ENCODE measurements at places on chromosomes 7 and 10.
A peak's percentile ranks its signal among the peaks of the same experiment; 100 is the strongest.

DNA sequence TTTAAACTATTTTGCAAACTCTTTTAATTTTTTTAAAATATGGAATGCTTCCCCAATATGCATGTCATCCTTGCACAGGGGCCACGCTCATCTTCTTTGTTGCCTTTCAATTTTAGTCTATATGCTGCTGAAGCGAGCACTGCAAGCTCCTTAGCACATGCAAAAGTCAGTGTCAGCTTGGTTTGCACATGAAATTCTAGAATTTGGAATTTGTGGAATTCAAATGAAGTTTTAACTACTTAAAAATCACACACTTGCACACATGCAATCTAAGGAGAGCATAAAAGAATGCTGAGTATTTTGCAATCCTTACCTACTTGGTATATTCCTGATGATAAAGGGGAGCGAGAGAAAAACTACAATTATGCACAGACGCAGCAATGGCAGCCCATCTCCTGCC, 78.3 kb upstream of the ATP6V0A4 start:
- DNase-seq = no peak

- DNase-seq = no peak
Measured at GRCh38 chr7:156661637-156662036, 21.1 kb downstream of the RNF32 start.

DNA sequence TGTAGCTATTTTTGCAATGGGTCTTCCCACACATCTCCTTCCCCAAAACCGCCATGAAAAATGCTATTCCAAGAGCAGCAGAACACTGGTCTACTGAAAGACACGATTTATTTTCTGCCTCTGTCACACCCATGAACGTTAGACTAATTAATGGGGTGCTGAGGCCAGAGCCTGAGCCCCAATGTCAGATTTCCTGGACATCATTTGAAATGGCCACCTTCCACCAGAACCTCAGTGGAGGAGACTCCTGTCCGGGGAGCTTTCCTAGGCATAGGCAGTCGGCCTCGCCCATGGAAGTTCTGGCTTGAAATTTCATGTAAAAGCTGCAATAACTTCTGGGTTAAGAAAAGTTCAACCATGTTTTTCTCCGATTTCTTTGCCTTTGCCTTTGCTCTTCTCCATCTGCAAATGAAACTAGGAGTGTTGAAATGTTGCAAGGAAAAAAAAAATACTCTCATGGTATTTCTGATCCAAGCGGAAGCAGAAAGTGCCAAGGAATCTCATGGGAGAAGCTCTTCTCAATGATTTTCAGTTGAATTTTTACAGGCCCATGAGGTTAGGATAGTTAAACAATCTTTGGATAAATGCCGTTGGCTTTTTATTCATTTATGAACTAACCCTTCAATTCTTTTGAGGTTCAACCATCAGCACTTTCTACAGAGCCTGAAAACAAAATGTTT, 570.8 kb upstream of the MGMT start:
- DNase-seq = no peak

DNA sequence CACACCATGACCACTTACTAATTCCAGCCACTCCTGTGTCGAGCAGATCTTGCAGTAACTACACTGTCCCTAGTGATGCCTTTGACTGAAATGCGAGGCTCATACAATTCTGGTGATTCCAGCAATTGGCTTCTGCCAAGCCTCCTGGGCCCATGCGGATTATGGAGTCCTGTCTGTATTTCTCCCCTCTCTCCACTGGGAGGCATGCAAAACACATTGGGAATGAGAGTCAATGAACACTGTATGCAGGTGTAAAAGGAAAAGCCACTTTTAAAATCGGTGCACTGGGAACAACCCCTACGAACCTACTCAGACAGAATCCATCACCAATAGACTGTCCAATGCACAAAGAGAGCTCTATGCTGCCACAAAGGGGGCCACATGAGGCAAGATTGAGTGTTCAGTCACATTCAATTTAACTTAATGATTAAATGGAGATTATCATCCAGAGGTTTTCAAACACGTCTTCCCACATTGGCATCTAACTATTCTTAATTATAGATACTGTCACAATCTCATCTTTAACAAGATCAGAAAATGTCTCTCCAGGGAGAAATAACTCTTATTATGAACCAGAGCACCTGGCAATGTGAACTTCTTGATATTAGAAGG, 550.6 kb downstream of the GLRX3 start:
- DNase-seq = peak; percentile 39

GRCh38 chr10:86599729-86600128, 54.6 kb upstream of the OPN4 start:
- peak; percentile 22 for DNase-seq

DNA sequence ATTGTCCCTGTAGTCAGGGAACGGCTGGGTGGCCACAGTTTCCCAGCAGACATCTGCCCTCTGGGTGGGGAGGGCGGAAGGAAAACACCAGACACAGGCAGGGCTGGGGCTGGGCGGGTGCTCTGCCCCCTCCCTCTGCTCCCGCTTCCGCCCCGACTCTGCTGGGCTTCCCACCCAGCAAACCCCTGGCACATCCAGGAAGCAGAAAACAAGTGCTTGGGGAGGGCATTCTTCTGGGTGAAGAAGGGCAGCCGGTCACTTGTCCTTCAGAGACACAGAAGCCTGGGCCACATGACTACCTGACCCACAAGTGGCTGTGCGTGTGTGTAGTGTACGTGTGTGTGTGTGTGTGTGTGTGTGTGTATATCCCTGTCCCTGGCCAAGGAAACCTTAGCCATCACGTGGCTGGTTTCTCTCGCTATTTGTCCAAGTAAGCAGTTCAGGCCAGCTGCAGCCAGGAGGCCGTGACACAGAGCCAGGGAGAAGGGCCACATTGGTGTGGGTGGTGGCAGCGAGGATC, 77.9 kb downstream of the ZMIZ1 start:
- DNase-seq = peak; percentile 26

GRCh38 chr10:44089671-44090070, 295.2 kb downstream of the CXCL12 start:
- DNase-seq = no peak

DNA sequence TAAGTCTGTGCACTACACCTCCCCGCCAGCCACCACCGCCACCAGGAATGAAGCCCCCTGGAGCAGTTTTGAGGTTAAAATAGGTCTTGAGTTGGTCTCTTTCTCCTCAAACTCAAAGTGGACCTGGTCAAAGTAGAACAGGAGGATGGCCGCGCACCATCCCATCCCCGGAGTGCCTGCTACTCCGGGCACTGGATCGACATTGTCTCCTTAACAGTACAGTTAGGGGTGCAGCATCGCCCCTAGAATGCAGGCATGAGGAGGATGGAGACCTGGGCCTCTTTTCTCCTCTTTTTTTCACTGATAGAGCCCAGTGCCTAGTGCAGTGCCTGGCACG, 145.5 kb downstream of the SLIT1 start:
- no peak for DNase-seq

- DNase-seq = no peak
Measured at GRCh38 chr10:119693262-119693957, 32.4 kb upstream of the INPP5F start.

GRCh38 chr7:114653364-114654088, 238.9 kb downstream of the FOXP2 start:
- DNase-seq = peak; percentile 74

GRCh38 chr10:102652170-102652916, 8.1 kb downstream of the TRIM8 start:
- DNase-seq = no peak

DNA sequence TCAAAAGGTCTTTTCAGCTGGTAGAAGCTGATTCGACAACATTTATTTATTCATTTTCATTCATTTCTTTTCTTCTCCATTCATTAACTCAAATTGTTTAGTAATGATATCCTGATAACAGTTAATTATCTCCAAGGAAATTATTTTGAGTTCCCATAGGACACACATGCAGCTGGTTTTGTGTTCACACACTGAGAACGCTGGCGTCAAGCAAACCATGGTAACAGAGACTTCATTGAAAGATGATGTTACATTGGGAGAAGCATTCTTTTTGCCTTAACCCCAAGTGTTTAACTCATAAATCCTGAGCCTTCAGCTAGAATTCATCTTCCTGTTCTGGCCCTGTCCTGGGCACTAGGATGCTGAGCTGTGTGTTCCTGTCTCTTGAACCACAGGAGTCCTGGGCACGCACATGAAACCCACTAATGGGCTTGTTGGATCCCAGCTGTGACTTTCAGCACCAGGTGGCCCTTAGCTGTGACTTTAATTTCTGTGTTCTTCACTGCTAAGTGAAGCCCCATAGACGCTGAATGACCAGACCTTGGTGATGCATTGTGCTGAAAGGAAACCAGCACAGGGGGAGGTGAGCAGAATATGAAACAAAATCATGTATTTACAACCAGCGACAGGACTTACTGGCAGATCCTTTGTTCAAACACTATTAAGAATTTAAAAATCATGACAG, 121.5 kb upstream of the PRSS58 start:
- DNase-seq = no peak

GRCh38 chr10:112265745-112266144, 17.5 kb upstream of the TECTB start:
- peak; percentile 19 for DNase-seq

GRCh38 chr7:120114626-120115025, 158.3 kb upstream of the KCND2 start:
- DNase-seq = no peak

DNA sequence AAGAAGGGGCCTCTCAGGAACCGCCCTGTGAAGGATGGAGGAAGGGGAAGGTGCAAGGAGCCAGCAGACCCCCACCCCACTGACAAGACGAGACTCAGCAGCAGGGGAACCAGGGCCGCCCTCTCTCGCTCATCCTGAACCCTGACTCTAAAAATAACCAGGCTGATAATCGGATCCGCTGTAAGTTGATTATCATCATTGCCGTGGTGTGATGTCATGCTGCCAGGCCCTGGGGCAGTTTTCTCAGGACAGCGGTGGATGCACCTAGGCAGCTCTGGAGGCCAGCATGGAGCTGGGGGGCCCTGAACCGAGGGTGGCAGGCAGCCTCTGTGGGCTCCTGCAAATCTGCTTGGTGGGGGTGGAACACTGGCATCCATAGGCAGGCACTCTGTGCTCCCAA, 7.9 kb downstream of the RET start:
- DNase-seq = no peak

GRCh38 chr10:101139421-101139911, 8.4 kb downstream of the TLX1 start:
- DNase-seq = peak; percentile 29

GRCh38 chr7:47282790-47283496, 299.0 kb downstream of the TNS3 start:
- no peak for DNase-seq

GRCh38 chr7:135575296-135575695, 17.6 kb downstream of the NUP205 start:
- no peak for DNase-seq

GRCh38 chr7:73526896-73527821, 5.1 kb upstream of the BAZ1B start:
- DNase-seq = peak; percentile 57

DNA sequence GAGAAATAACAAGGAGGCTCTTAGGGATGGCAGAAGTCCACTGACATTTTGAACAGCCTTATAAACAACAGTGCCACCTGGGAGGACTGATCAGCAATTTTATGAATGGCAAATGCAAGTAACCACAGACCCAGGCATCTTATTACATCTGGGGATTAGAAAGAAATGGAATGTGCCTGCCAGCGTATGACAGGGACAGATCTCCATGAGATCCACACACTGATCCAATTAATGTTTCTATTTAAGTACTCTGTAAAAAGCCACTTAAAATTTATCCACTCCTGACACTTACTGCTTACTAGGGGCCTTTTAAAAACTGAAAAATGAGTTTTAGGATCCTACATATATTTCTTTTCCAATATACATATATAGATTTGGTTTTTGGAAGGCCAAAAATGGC, 28.6 kb downstream of the PARD3 start:
- DNase-seq = no peak

DNA sequence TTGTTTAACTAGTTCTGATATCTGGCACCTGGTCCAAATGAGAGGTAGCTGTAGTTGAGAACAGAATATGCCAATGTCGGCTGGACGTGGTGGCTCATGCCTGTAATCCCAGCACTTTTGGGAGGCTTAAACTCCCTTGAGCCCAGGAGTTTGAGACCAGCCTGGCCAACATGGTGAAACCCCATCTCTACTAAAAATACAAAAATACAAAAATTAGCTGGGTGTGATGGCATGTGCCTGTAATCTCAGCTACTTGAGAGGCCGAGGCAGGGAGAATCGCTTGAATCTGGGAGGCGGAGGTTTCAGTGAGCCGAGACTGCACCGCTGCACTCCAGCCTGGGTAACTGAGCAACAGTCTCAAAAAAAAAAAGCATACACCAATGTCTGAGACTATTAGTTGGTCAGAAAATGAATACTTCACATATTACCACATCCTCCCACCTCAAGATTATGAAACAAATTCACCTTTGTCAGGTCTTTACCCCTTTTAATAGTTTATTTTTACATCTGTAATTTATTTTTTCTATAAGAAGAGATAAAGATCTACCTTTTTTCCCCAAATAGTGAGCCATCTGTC, 38.8 kb downstream of the EPC1 start:
- no peak for DNase-seq

DNA sequence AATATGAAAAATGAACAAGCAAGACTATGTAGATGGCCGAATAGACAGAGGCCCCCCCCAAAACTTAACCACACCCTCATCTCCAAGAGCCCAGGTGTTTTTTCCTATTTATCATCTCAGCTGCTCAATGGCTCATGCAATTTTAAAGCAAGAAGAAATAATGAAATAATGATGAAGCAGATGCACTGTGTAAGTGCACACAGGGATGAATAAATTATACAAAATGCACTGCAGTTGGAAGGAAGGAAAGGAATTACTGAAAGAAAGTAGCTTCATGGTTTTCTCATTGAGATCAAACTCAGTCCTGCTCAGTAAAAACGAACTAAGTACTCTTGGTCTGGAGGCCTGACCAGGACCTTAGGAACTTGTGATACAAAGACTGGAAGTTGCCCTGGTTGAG, 810.1 kb downstream of the NRG3 start:
- no peak for DNase-seq

- peak; percentile 11 for DNase-seq
Measured at GRCh38 chr10:103921750-103922195, 3.8 kb upstream of the STN1 start.

- DNase-seq = no peak
Measured at GRCh38 chr10:102900006-102900405, 18.1 kb upstream of the CNNM2 start.

DNA sequence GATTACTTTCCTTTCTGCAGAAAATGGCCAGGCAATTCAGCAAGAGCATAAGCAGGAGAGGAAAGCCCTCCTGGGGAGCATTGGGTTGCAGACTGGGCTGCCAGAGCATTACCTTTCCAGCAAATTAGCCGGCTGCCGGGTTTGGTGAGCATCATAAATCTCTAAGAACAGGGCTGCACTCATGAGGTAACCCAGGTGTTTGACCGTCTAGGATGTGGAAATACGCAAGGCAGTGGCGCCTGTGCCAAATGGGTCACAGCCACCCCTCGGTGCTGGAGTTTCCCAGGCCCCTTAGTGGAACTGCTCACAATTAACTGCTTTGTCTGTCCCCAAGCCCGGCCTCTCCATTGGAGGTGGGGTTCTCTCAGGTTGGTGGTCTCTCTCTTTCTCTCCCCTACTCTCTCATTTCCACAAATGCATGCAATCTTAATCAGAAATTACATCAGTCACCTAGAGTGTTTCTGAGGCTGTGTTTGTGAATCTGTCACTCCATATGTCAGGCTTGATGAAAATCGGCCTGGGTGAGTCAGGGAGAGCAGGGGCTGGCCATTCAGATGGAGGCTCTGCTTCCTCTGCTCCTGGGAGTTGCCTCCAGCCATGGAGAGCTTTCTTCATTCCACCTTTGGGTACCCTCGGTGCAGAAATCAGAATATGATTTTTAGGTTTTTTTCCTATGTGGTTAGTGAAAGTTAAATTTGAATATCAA, 26.7 kb downstream of the PTN start:
- DNase-seq = no peak

GRCh38 chr7:3771906-3772305, 470.9 kb downstream of the SDK1 start:
- DNase-seq = no peak

- no peak for DNase-seq
Measured at GRCh38 chr10:108362961-108363360, 1198.5 kb upstream of the SORCS1 start.
